ENCODE measurements at places on chromosomes 3 and 15. TPM values are rescaled to one million over a fixed set of nuclear protein-coding genes. Genes with fewer than 3 reads are reported as not detected.

CDHR4 gene
- total RNA-seq, result 0.07 TPM

C2CD4B gene
- 0.89 TPM for total RNA-seq

AP3B2 gene
- total RNA-seq, result 0.39 TPM

CAV3 gene
- total RNA-seq, result not detected

MUSTN1 gene
- total RNA-seq, result 0.13 TPM

All from smooth muscle cell of the pulmonary artery (primary cell).